ENCODE measurements at places on chromosomes 4 and X. TPM values are rescaled to one million over a fixed set of nuclear protein-coding genes. Genes with fewer than 3 reads are reported as not detected.

- no peaks in the 10 kb centered on the region for H3K27me3 ChIP-seq
- no peak overlapping the region for H3K27ac ChIP-seq
- no peak overlapping the region for H3K4me3 ChIP-seq
- no peaks in the 10 kb centered on the region for H3K36me3 ChIP-seq
- no peak for DNase-seq
These were observed 13.6 kb downstream of the DDX53 start for GRCh38 chrX:23013366-23013765.

DNA sequence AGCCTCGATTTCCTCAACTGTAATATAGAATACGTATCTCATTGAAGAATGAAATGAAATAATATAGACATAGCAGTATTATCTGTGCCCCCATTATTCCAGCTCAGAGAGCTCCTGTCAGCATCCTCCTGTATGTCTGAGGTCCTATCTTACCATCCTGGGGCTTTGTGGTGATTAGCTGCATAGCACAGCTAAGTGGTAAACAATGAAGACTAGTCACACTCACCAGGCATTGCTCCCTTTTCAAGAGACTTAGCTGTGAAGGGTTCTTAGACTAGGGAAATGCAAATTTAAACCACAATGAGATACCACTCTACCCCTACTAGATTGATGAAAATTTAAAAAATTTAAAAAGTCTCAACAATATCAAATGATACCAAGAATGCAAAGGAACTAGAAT lies 172.9 kb downstream of the SLC39A8 start:
- no peak overlapping the region for H3K27ac ChIP-seq
- no peak overlapping the region for H3K4me3 ChIP-seq
- no peaks in the 10 kb centered on the region for H3K27me3 ChIP-seq
- no peak for DNase-seq
- H3K36me3 ChIP-seq: no peaks in the 10 kb centered on the region
- H3K4me1 ChIP-seq: no peaks in the 10 kb centered on the region

The PAGE1 gene
- polyA plus RNA-seq: not detected

The NHS gene
- 5.4 TPM for polyA plus RNA-seq

The SSX4B gene
- not detected for polyA plus RNA-seq

The CNGA1 gene
- polyA plus RNA-seq: 0.89 TPM

DNA sequence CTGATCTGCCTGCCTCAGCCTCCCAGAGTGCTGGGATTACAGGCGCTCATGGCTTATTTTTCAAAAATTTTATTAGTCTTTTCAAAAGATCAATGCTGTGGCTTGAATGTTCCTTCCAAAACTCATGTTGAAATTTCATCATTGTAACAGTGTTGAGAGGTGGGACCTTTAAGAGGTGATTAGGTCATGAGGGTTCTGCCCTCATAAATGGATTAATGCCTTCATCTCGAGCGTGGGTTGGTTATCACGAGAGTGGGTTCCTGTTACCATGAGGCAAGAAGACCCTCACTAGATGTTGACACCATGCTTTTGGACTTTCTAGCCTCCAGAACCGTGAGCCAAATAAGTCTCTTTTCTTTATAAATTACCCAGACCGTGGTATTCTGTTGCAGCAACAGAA lies 30.3 kb downstream of the EIF2S3 start:
- no peak overlapping the region for H3K4me3 ChIP-seq
- no peak for DNase-seq
- no peaks in the 10 kb centered on the region for H3K4me1 ChIP-seq
- no peak overlapping the region for H3K27ac ChIP-seq

GRCh38 chrX:33133320-33133719 lies 78.0 kb downstream of the DMD start:
- H3K36me3 ChIP-seq: no peaks in the 10 kb centered on the region
- H3K4me1 ChIP-seq: no peaks in the 10 kb centered on the region
- no peak for DNase-seq
- no peaks in the 10 kb centered on the region for H3K27me3 ChIP-seq
- no peak overlapping the region for H3K4me3 ChIP-seq

DNA sequence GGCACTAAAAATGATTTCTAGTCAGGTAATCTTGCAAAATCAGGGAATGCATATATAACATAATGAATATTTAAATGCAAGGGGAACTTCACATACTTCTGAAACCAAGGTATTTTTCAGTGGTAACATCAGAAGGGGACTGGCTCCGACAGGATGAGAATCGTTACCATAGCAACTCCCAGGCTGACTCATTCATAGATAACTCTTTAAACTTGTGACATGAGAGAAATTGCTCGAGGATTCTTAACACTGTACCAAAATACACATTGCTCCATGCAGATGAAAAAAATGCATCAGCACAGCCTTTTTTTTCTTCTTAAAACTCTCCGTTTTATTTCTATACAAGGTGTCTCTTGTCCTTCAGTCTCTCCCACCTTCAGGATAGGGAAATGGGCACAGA lies 114.3 kb downstream of the GABRB1 start:
- no peak for DNase-seq
- no peak overlapping the region for H3K27ac ChIP-seq
- H3K4me3 ChIP-seq: no peak overlapping the region
- no peaks in the 10 kb centered on the region for H3K4me1 ChIP-seq

- no peaks in the 10 kb centered on the region for H3K4me1 ChIP-seq
- H3K27ac ChIP-seq: no peak overlapping the region
- no peaks in the 10 kb centered on the region for H3K36me3 ChIP-seq
- H3K27me3 ChIP-seq: no peaks in the 10 kb centered on the region
- no peak for DNase-seq
- H3K4me3 ChIP-seq: no peak overlapping the region
These were observed 124.3 kb upstream of the PDE5A start for GRCh38 chr4:119752936-119753335.

The IL2RG gene
- 0.26 TPM for polyA plus RNA-seq

The STATH gene
- polyA plus RNA-seq: not detected

- H3K4me3 ChIP-seq: no peak overlapping the region
- H3K4me1 ChIP-seq: no peaks in the 10 kb centered on the region
- H3K36me3 ChIP-seq: no peaks in the 10 kb centered on the region
- peaks cover 2% of the 10 kb centered on the region for H3K27me3 ChIP-seq
These were observed 25.3 kb upstream of the CT45A1 start for GRCh38 chrX:135688137-135688536.

DNA sequence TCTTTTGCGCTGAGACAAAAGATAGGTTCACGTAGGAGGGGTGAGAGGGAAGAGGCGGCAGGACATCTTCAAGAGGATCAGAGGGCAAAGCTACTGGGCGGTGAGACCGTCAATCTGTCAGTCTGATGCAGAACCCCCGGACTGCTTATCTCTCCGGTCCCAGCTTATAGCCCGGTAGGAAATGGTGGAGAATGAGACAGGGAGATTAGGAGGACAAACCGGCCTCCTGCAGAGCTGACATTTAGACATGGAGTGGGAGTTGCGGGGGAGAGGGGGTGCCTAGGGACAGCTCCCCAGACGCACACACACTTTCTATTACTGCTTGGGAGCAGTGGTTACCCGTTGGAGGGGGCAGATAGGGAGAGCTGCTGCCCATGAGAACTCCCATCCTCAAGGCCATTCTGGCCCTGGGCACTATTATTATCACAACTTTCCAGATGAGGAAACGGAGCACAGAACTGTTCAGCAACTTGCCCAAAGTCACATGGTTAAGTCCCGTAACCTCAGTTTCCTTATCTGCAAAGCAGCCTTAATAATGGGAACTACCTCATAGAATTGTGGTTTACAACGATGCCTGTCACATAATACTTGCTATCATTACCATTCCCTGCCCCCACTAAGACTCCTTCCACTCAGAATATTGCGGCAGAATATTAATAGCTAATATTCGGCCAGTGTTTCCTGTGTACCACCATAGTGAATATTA lies 1.1 kb upstream of the HDAC6 start:
- peaks cover 4% of the 10 kb centered on the region for H3K4me1 ChIP-seq
- peak overlapping the region; percentile 52 for H3K4me3 ChIP-seq
- no peak for DNase-seq
- no peaks in the 10 kb centered on the region for H3K36me3 ChIP-seq
- peak overlapping the region; percentile 86 for H3K27ac ChIP-seq
- H3K27me3 ChIP-seq: no peaks in the 10 kb centered on the region

The HSFX1 gene
- not detected for polyA plus RNA-seq

DNA sequence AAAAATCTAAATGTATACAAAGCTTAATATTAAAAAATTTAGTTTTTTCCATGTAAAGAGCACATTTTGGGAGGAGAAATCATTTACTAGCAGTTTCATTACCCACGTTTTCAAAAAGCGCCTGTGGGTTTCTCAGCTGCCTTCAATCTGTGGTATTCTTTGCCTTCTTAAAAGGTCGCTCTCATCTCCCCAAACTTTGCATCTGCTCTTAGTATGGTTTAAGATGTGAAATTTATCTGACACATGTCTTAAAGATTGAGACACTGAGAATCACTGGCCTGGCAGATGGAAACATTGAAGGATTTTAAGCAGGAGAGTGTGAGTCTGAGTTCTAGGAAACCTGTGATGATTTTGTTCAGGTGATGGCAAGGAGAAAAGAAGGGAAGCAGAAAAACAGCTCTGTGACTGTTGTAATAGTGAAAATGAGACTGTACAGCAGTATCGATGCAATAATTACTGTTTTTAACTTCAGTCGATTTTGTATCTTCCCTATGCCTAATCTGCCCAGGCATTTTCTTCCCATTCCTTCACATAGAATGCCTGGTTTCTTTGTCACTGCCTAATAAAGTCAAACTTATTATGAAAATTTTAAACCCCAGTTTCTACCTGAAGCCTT lies 75.9 kb downstream of the PAQR3 start:
- no peak overlapping the region for H3K27ac ChIP-seq
- no peaks in the 10 kb centered on the region for H3K27me3 ChIP-seq
- DNase-seq: no peak

The MAGEA4 gene
- not detected for polyA plus RNA-seq
